ENCODE measurements at places on chromosomes 3 and 15. TPM values are rescaled to one million over a fixed set of nuclear protein-coding genes. Genes with fewer than 3 reads are reported as not detected.

The ADGRG7 gene
- total RNA-seq, result not detected

The SLC24A5 gene
- not detected for total RNA-seq

The PODXL2 gene
- 10.0 TPM for total RNA-seq

The PLA1A gene
- 0.25 TPM for total RNA-seq

The COMMD2 gene
- total RNA-seq, result 37.3 TPM

The ZNF35 gene
- total RNA-seq, result 5.2 TPM

The GCNT3 gene
- total RNA-seq, result 105 TPM

The NOX5 gene
- 0.24 TPM for total RNA-seq
